H1 (cell line): ENCODE measurements at places on chromosomes 7 and 10. TPM values are rescaled to one million over a fixed set of nuclear protein-coding genes. Genes with fewer than 3 reads are reported as not detected.

DNA sequence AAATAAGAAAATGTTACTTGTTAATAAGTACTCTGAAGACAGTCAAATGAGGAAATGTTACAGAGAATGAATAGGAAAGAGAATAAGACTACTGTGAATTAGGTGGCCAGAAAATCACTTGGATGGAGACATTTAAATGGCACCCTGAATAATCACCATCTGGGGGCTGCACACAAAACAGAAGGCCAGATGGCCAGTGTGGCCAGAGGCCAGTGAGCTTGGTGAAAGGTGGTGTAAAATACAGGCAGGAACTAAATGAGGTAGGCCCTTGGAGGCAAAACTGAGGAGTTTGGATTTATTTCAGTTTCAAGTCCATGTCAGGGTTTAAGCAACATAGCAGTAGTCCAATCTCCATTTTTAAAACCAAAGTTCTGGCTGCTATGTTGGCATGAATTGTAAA, 126.7 kb downstream of the TSPAN12 start:
- no peak for DNase-seq

GRCh38 chr10:102399217-102400021, 3.9 kb downstream of the NFKB2 start:
- peak; percentile 70 for DNase-seq

DNA sequence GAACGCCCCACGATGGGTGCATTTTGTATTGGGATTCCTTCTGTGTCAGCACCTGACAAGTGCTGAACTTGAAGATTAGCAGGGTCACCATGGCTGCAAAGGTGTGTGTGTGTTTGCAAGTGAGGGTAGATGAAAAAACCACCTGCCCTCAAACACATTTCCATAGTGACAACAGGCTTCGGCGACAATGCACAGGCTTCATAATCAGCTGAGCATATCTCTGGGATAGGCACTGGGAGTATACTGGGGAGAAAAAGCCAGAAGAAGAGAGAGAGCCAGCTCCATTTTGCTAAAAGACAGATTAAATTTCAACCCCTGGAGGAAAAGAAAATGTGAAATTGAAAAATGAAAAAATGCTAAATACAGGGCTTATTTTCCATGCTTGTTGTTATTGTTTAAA, 656.1 kb downstream of the INHBA start:
- DNase-seq, result no peak

The ELMO1 gene
- total RNA-seq, result 18.4 and 20.6 TPM in 2 replicates
